ENCODE measurements at places on chromosomes 1 and 21.

DNA sequence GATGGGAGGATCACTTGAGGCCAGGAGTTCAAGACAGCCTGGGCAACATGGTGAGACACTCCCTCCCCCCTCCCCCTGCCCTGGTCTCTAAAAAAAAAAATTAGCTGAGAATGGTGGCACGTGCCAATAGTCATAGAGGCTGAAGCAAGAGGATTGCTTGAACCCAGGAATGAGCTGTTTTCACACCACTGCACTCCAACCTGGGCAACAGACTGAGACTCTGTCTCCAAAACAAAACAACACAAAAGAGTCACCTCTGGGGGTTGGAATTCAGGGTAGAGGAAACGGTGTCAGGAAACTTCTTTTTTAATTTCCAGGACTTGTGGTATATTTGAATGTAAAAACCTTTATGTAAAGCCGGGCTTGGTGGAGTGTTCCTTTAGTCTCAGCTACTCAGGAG is 43.2 kb downstream of the RHOU start:
- no peak for DNase-seq

DNA sequence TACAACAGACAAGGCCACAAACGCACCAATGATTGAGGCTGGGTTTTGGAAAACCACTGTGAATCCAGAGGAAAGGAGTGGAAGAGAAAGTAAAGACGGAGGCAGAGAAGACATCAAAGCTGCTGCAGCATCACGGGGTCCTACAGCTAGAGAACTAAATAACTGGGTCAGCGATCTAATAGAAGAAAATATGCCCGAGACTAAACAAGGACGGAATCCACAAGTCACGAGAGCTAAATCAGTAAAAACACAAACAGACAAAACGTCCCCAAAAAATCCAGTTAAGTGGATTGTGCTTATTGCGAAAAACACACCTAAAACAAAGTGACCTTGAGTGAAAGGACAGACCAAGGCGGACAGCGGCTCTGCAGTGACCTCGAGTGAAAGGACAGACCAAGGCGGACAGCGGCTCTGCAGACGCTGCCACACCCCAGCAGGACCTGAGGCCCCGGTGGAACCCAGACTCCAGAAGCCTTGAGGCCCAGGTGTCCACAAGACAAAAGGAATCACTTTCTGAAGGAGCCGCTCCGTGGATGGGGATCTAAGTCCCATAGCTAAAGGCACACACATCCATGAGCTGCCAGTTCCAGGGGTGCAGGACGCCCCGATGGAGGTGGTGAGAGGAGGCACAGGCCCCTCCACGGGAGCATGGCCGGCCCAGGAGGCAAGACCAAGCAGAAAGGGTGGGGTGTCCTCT is 6.0 kb downstream of the FTCD start:
- no peak for DNase-seq

GRCh38 chr1:199690496-199690895 is 337.0 kb upstream of the NR5A2 start:
- no peak for DNase-seq

DNA sequence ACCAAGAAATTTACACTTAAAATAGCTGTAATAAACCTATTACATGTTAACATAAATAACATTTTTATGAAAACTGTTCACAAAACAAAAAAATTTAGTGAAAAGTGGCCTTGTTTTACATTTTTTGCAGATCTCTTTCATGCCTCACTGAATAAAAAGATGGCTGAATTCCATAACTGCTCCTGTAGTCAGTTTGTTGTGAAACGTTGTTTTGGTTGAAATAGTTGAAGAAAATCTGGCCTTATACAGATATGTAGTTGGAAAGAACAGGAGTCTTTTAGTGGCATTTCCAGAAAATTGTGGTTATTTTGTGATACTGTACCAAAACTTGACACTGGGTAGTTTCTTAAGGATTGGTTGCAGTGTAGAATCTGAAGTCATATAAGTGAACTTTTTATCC is 18.1 kb downstream of the ITSN1 start:
- no peak for DNase-seq

DNA sequence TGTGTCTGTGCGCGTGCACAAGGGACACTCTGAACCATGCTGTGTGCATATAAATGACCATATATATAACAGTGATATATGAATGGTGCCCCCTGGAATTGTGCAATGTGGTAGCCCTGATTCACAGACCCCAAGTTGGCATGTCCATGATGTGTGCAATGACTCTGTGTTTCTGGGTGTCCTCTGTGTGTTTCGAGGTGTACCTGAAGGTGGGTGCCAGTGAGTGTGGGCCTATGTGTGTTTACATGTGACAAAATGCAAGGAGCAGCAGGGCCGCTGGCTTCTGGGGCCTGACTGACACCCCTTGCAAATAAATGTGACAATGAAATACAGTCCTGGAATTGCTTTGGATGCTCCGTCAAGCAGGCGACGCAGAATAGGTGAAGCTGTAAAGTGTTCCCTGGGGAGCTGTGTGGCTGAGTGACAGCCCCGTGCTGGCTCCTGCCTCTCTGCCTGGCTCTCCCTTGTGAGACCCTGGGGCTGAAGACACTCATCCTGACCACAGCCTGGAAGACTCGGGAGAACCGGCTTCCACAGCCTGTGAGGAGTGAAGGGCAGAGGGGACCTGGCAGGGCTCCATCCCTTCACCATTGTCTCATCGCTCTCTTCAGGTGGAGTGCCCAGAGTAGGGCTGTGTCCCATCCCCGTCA is 38.2 kb upstream of the CSF3R start:
- DNase-seq, result no peak

GRCh38 chr1:188949701-188950100 is 1528.0 kb downstream of the BRINP3 start:
- DNase-seq, result no peak

DNA sequence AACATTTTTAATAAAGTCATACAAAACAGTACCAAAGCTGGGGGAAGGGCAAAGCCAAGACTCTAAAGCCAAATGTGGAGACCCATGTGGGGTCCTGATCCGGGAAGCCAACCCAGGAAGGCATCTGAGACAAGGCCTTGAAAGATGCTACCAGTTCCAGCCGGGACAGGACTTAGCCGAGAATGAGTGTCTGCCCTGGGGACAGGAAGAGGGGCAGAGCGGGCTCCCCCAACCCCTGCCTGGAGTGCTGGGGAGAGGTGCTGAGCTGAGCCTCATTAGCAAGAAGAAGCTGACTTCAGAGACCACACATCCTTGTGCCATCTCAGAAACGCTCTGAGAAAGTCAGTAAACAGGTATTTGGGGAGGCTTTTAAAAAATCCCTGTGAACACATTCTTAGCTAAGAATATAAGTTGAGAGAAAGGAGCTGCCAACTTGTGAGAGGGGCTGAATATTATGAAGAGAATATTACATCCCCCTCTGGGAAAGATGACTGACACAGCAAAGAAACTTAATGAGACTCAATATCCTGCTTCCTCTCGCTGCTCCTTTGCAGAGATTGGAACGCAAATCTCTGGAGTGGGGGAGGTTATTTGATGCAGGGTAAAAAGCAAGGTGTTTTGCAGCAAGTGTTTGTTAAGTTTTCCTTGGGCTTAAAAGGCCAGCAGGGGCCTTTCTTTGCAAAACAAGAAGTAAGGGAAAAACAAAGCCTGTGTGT is 103.3 kb upstream of the KCND3 start:
- DNase-seq, result no peak

DNA sequence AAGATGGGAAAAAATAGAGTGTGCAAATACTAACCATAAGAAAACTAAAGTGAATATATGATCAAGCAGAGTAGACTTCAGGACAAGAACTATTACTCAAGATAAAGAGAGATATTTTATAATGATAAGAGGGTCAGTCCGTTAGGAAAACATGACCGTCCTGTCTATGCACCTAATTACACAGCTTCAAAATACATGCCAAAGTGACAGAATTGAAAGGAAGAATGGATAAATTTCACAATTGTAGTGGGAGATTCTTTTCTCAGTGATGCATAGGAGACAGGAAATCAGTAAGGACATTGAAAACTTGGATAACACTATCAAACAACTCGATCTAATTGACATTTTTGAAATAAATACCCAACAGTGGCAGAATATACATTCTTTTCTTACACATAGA is 489.0 kb downstream of the CAMTA1 start:
- DNase-seq, result no peak
